ENCODE measurements at places on chromosomes 11 and 22. TPM values are rescaled to one million over a fixed set of nuclear protein-coding genes. Genes with fewer than 3 reads are reported as not detected.

- DNase-seq = no peak
Observed at GRCh38 chr11:109023036-109023435, 358.2 kb downstream of the DDX10 start.

GRCh38 chr22:19764636-19765476 lies 4.3 kb downstream of the TBX1 start:
- no peak for DNase-seq

Gene SNX32
- total RNA-seq = 0.27 TPM

DNA sequence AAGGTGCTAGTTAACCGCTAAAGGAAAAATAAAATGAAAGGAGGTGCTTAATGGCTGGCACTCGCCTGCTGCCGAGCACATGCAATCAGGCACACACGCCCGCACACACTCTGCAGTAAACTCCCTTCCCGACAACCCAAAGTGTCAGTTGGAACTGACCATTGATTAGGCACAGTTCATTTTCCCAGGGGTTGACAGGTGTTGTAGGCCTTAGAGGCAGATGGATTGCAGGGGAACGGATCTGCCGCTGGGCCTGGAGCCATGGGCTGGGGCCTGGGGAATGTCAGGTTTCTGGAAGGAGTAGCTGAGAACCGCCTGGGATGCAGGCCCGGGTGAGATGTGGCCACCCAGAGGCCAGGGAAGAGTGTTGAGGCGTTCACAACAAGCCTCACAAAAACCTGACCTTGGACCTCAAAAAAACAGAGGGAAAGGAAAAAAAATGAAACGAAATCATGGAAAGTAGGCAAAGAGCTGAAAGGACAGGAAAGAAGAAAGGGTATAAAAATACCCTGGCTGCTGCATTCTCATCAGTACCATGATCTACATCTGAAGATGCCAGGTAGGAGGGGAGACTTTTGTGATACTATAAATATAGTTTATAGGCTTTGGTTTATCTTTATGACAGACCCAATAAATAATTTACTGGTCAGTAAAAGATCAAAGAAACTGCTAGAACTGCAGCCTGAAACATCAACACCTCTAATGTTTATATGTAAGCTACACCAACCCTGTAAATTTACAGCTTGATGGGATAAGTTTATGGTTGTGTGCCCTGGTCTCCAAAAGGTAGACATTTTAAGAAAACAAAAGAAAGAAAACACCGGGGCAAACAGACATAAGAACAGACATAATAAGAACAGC lies 313.4 kb downstream of the BUD13 start:
- DNase-seq = no peak

Gene SLC22A8
- not detected for total RNA-seq
